Activated CD8-positive, alpha-beta memory T cell treated with anti-CD3 and anti-CD28 coated beads for 1 hour (primary cell): ENCODE measurements at places on chromosomes 6 and 20.

DNA sequence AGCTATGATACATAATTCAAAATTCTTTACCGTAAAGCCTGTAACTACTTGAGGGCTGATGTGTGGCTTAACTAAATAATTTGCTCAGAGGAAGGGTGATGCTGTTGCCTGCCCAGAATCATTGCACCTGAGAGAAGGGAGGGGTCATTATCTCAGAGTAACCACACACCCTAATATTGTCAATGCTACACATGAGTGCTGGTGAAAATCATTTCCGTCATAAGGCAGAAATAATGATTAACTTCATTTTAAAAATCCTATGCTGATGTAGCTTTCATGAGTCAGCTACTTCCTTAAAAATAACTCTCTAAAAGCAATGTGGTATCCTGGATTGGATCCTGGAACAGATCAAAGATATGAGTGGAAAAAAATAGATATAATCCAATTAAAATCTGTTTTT, 146.4 kb upstream of the FAM83B start:
- DNase-seq, result no peak

- DNase-seq, result no peak
Measured at GRCh38 chr6:13360671-13361540, 32.6 kb upstream of the TBC1D7 start.

DNA sequence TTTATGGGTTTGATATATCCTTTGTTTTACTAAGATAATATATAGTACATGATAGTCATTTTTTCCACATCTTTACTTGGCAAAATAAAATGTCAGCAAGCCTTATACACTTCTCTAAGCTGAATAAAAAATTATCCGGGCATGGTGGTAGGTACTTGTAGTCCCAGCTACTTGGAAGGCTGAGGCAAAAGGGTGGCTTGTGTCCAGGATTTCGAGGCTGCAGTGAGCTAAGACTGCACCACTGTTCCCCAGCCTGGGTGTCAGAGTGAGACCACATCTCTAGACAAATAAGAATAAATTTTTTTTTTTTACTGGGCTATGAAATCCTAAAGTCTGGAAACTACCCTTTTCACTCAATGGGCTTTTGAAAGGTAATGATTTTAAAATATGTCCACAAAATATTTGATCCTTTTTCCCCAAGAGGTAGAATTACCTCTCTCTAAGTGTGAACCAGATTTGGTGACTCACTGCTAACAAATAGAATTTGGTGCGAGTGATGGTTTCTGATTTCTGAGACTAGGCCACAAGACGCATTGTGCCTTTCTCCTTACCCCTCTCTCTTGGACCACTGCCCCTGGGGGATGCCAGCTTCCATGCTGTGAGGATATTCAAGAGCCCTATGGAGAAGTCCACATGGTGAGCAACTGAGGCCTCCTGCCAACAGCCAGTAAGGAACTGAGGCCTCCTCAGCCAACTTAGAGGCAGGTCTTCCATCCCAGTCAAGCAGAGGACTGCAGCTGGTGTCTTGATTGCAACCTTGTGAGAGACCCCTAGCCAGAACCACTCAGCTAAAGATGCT, 84.2 kb upstream of the ZNFX1 start:
- no peak for DNase-seq

- DNase-seq, result no peak
Measured at GRCh38 chr6:157491571-157492232, 110.7 kb downstream of the ZDHHC14 start.

- DNase-seq, result no peak
Measured at GRCh38 chr6:135088818-135089809, 34.5 kb upstream of the HBS1L start.
